HT1080 (cell line): ENCODE measurements at places on chromosomes 7 and 10. TPM values are rescaled to one million over a fixed set of nuclear protein-coding genes. Genes with fewer than 3 reads are reported as not detected.

DNA sequence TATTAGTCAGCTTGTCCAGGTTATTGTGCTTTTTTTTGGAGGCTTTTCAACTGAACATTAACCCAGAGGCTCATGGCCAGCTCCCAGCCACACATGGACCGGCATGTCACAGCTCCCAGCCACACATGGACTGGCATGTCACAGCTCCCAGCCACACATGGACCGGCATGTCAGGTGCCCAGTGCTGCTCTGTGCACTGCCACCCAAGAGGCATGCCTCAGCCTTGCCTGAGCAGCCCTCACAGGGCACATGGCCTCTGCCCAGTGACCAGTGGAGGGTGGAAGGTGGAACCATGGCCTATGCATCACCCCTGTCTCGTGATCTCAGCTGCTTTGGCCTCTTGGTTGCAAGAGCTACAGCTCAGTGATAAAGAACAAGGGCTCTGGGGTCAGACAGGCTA is 119.8 kb downstream of the OAT start:
- no peak for DNase-seq

DNA sequence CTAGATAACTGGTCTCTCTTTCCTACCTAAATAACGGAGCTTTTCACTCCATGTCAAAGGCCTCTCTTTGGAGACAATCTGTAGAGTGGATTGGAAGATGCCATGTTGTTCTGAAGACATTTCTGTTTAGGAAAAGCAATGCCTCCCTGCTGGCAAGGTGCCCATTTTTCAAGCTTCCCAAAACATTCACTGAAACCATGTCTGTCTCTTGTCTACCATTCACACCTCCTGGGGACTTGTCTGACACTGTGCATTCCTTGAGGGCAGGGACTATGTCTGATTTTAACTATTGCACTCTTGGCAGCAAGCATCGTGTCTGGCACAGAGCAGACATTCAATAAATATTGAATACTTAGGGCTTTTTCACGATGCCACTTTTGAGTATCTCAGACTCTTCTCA is 528.9 kb upstream of the NRP1 start:
- DNase-seq: no peak

DNA sequence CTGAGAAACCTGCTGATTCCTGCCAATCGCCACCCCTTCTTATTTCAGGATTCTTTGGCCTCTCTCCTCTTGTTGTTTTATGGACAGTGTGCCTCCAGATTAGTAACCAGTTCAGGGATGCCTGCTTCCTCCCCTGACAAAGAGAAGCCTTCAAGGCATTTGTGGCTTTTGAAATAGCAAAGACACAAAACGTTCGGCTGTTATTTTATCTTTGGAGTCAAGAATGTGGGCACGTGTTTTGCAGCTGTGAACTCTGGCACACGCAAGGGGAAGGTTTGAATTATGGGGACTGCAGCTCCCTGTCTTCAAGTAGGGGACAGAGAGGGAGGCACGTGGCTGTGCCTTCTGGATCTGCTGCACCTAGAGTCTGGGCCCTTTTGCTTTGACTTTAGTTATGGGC is 157.9 kb upstream of the GRB10 start:
- DNase-seq: no peak

DNA sequence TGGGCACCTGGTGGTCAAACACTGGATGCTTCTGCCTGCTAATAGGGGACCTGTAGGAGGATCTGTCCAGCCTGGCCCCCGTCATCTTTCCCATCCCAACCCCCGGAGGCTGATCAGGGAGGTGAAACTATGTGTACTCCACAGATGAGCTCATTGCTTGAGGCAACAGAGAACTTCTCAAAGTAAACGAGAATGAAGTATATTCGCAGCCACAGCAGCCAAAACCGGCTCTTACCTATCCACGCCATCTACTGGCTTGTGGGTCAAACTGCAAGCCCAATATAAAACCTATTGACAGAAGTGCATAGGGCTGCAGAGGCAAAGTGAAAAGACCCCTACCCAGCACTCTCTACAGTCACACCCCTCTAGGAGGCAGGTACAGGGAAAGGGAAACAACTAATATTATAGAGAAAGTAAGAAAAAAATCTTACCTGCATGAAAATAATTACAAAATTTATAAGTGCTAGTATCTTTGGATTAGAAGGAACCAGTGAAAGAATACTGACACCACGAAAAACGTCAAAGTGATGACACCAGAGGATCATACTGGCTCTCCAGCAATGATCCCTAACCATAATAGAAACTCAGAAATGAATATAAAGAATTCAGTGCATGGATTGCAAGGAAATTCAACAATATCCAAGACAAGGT is 973.5 kb downstream of the ANKRD7 start:
- DNase-seq: peak; percentile 48

- no peak for DNase-seq
These were observed 155.8 kb downstream of the MLLT10 start for GRCh38 chr10:21689881-21690280.

GRCh38 chr10:78778444-78779338 is 290.1 kb upstream of the ZMIZ1 start:
- DNase-seq: no peak

- no peak for DNase-seq
These were observed 42.1 kb downstream of the MDH2 start for GRCh38 chr7:76089865-76090475.

- DNase-seq: no peak
These were observed 2.6 kb downstream of the COX19 start for GRCh38 chr7:972676-973309.

- DNase-seq: peak; percentile 95
These were observed 194.3 kb downstream of the ZMYND11 start for GRCh38 chr10:329361-330099.

DNA sequence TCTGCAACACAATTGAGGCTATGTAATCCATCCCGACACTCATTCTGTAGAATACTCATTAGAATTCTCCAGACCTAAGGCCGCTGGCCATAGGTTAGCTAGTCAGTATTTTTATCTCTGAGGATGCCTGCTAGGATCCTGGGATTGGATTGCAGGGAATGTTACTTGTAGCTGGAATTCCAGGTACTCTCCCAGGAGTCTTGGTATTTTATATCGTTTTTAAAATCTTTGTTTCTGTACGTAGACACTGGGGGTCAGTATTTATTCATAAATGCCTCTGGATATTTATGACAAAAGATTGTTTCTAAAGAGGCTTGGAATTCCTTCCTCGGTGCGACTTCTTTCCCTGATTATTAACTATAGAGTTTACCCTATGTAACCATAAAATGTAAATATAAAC is 40.1 kb downstream of the BPGM start:
- no peak for DNase-seq

DNA sequence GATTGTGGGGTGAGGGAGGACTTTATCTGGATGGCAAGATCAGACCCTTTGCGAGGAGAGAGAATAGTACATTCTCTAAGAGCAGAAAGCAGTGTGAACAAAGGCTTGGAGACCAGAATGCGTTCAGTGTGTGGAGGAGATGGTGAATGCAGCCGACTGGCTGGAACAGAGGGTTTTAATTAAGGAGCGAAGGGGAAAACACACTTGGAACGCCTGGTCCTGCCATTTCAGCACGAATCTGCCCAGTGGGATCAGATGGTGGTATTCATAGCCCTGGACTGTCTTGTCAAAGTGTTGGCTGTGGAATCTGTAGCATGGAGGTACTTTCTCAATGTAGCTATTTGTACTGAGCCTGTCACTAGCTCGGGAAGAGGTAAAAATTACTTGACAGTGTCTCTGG is 260.9 kb downstream of the SLC25A13 start:
- DNase-seq: no peak

DNA sequence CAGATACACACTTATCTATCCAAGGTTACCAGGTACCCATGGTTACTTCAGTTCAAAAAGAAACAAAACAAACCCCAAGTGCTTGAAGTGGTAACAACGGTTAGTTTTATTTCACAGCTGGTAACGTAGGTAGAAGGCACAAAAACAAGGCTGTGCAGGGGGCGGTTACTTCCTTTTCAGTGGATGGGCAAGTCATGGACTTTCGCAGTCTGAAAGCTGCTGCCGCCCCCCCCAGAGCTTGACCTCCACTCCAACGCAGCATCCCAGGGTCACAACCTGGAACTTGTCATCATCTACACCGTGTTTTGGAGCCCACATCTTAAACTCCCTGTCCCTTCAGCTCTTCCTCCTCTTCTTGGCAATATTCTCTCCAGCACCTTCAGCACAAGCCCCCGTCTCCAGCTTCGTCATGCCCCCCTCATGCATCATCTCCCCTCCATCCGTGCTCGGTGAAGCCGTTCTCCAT is 181.2 kb upstream of the ITGB1 start:
- peak; percentile 8 for DNase-seq

- peak; percentile 40 for DNase-seq
These were observed 52.3 kb upstream of the TMEM229A start for GRCh38 chr7:124085179-124085578.

DNA sequence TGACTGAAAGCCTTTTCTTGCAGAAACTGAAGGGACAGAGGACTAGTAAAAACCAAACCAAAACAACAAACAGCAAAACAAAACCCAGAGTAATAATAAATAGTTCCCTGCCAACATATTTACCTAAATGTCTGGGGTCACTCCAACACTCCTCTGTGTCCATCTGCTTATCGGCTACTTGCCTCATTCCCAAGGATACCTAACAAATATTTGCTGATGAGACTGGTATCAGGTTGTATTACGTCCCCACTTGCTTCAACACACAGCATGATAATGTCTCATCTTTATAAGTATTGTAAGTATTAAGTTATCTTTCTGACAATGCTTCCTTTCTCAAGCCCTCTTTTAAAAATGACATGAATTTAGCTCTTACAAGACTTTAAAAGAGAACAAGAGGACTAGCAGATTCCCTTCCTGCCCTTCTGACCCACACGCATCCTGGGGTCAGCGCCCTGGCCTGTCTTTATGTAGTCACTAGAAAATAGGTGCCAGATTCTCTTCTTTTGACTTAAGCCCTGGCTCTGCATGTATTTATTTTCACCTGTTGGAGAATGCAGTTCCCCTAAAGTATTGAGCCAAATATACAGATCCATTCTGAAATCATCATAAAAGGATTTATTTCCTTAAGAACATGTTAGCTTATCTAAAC is 110.2 kb downstream of the SEM1 start:
- DNase-seq: no peak

DNA sequence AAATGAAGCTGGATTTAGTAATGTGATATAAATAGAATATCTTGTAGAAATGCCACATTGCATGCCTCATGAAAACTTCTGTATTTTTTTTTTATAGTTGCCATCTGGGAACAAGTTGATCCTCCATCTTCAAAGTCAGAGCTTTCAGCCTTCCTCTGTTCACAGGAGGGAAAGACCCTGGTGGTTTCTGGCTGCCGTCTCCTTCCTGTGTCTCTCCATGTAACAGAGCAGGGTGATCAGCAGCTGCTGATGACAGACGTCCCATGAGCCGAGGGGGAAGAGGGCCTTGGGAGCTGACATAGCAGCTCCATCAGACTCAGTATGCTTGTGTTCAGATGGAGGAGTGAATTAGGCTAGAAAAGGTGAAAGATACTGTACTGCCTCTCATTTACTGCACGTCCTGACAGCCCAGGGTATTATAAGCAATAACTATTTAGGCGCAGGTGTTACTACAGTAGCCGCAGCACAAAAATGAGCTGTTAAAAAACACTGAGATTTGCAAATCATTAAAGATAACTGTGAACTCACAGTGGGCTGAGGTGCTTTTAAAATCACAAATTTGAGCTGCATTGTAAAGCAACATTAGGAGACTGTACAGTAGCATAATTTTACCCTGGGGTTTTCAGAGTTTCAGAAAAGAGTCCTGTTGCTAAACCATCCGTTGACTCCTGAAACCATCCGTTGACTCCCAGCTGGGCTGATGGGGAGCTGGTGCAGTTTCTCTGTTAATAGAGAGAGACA is 103.3 kb downstream of the CFAP58 start:
- no peak for DNase-seq

DNA sequence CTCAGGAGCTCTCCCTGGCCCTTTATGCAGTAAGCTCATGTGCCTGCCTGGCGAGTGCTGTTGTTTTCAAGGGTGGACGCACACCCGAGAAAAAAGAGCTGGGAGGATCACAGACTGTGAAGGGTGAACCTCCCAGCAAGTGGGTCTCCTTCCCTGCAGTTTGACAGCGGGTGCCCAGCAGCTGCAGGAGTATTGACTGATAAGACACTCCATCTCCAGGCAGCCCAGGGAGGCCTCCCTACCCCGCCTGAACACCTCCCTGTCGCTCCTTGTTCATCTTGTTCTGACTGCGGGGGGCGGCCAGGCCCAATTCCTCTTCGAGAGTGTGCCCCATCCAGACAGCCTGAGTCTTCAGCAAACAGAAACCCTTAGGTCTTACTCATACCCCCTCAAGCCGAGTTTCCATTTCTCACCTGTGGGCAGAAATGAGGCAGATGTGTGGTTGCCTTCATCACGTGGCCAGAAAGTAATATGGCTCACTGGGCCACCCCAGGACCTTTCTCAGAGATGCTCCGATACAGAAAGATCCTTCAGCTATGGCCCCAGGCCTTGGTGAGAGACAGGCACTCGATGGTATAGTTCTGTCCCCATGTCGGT is 17.2 kb downstream of the MDH2 start:
- no peak for DNase-seq

- DNase-seq: no peak
These were observed 43.7 kb upstream of the C7orf33 start for GRCh38 chr7:148546857-148547256.

Gene AOAH
- 0.79 and 1.4 TPM in 2 replicates for total RNA-seq

Gene OR2A12
- not detected in 2 replicates for total RNA-seq

Gene BMS1
- total RNA-seq: 31.1 and 31.5 TPM in 2 replicates

Gene ARHGEF35
- 0.11 TPM in 1 of 2 replicates, not detected in the other for total RNA-seq

Gene NRCAM
- total RNA-seq: 8.1 and 14.6 TPM in 2 replicates

Gene NUTM2B
- 0.03 TPM in 1 of 2 replicates, not detected in the other for total RNA-seq
